ENCODE measurements at places on chromosomes 6 and 20. TPM values are rescaled to one million over a fixed set of nuclear protein-coding genes. Genes with fewer than 3 reads are reported as not detected.

Gene KHDC1L
- total RNA-seq = not detected

DNA sequence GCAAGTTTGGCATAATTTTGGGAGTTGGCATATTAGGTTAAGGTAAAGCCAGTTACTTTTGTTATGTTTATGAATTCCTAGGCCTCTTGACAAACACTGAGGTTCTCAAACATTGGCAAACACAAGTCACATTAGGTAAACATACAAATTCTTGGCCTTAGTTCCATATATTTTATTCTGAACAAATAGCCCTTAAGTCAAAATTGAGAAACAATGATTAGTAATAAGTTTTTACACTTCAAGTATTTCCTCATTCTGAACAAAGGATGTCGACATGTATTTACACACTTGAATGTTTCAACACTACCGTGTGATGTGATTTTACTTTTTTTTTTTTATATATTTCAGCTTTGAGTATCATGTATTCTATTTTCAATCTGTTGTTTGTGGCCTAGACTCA is 3.8 kb upstream of the ECHDC1 start:
- no peak for DNase-seq

DNA sequence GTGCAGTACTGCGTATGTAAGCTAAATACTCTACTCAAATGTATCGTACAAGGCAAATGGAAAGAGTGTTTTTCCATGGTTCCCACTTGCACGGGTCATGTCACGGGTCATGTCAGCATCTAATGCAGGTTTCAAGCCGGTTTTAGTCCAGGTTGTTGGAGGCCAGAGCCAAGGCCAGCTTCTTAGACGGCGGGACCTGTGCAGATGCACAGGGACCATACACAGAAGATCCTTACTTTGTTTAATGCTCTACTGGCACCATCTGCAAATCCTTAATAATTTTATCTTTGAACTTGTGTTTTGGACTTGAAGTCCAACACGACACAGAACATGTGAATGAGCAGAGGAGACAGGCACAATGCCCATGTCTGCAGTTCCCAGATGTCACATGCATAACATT is 42.7 kb downstream of the SOD2 start:
- no peak for DNase-seq

Gene GABRR2
- 0.18 TPM for total RNA-seq

- no peak for DNase-seq
Observed at GRCh38 chr6:45502456-45502855, 124.7 kb upstream of the SUPT3H start.

All from Panc1 (cell line).